ENCODE measurements at places on chromosomes 1 and 21.

GRCh38 chr1:167033646-167034045 lies 44.6 kb downstream of the MAEL start:
- no peak for DNase-seq

DNA sequence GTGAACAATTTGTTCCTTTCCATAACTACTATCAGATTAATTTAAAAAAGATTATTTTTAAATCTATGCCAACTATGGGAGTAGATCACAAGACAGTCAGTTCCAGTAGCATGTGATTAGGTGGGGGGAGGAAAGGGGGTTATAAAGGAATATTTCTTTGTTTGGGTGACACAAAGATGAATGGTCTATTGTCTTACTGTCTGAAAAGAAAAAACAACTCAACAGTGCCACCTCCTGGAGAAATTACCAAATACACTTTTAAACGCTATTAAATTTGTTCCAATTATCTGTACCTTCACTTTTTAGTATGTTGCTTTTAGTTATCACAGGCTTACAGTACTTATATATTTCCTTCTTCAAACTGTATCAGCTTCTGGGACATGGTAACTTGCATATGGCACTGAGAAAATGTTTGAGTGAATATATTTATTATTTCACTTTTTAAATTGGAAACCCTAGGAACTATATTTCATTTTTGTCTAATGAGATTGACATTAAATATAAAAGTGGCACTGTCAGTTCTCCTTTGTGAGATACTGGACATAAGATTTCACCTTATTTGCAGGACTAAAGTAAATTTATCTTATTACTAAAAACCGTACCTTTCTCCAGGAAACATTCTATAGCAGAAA lies 1.7 kb upstream of the SORT1 start:
- no peak for DNase-seq

DNA sequence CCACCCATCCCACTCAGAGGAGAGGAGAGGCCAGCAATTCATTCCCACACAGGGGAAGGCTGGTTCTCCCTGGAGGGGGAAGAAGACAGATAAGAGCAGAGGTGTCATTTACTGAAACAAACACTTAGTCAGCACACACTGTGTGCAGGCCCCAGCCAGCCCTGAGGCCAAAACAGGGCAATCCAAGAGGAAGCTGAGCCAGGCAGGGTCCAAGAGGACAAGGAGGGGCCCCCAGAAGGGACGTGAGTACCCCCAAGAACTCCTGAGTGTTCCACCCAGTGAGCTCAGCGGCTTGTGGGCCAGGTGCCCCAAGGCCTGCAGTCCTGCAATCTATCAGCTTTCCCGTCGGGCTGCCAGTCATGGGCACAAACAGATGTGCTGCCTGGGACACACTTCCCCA lies 15.8 kb downstream of the ADGRB2 start:
- no peak for DNase-seq

DNA sequence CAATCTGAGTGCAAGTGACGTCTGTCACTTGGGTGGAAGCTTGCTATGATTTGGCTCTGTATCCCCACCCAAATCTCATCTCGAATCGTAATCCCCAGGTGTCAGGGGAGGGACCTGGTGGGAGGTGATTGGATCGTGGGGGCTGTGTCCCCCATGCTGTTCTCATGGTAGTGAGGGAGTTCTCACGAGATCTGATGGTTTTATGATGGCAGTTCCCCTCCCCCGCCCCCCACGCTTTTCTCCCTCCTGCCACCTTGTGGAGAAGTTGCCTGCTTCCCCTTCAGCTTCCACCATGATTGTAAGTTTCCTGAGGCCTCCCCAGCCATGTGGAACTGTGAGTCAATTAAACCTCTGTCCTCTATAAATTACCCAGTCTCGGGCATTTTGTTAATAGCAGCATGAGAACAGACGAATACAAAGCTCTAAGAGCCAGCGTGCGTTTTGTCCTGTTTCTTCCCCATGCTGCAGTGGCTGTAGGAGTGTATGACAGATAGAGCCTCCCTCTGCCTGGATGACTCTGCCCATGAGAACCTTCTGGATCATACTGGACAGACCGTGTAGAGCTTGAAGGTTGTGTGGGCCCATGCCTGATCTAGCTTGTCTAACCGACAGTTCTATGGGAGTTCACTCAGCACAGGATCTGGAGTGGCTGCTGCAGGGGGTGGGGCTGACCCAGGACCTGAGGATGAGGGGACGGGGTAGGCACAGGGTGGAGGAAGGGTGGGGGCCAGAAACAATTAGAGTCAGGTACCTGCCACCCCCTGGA lies 139.7 kb upstream of the ERRFI1 start:
- DNase-seq: no peak

DNA sequence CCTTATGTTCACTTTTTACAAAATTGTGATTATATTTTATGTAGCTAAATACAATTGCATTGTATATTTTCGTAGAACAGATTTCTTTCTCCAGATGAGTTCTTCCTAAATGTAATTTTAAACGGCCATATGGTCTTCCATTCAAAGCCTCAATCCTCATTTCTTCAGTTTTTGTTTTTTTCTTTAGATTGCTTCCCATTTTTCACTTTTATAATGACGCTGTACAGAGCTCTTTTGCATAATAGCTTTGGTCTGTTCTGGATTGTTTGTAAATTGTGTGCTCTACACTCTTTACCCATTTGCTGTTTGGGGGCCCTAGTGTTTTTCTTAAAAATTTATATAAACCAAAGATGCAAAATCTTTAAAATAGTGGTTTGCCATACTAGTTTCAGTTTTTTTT lies 27.8 kb downstream of the AVPR1B start:
- DNase-seq: no peak

DNA sequence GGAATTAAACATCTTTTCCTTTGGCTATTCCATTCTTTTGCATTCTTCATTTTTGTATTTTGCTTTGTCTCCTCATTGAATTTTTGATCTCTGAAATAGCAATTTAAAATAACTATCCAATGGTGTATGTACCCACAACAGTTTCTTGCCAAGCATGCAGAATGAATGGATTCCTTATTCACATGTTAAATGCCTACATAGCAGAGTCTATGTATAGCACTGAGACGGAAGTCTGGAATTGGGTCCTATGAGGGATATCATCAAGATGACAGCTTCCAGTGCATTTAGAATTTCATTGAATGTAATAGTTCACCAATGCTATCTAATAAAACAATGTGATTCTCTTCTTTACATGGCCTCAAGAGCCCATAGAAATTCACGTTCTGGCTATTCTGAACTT lies 97.5 kb downstream of the MRPS6 start:
- no peak for DNase-seq

GRCh38 chr1:145982010-145982723 lies 14.2 kb downstream of the TXNIP start:
- no peak for DNase-seq

- no peak for DNase-seq
These were observed 9.8 kb downstream of the SYTL1 start for GRCh38 chr1:27351541-27352107.

GRCh38 chr1:209150114-209150513 lies 433.4 kb upstream of the CAMK1G start:
- DNase-seq: no peak

- no peak for DNase-seq
These were observed 6.8 kb downstream of the BACH1 start for GRCh38 chr21:29305561-29305960.

All from GM06990 (cell line).